Nucleus accumbens (tissue), 56 donors: ENCODE measurements at places on chromosomes 4 and X.

- DNase-seq = no peak
These were observed 196.8 kb upstream of the FSTL5 start for GRCh38 chr4:162360369-162361149.

GRCh38 chr4:93983140-93983539 lies 154.6 kb downstream of the ATOH1 start:
- DNase-seq = no peak

GRCh38 chr4:87679449-87680169 lies 29.5 kb downstream of the DMP1 start:
- DNase-seq = peak; percentile 61

GRCh38 chr4:168744021-168744420 lies 247.2 kb downstream of the PALLD start:
- no peak for DNase-seq

- DNase-seq = no peak
These were observed 586 bp downstream of the BCAP31 start for GRCh38 chrX:153723351-153724251.

GRCh38 chr4:3819210-3819919 lies 53.2 kb downstream of the ADRA2C start:
- no peak for DNase-seq

GRCh38 chr4:89247951-89248350 lies 59.6 kb downstream of the GPRIN3 start:
- no peak for DNase-seq

DNA sequence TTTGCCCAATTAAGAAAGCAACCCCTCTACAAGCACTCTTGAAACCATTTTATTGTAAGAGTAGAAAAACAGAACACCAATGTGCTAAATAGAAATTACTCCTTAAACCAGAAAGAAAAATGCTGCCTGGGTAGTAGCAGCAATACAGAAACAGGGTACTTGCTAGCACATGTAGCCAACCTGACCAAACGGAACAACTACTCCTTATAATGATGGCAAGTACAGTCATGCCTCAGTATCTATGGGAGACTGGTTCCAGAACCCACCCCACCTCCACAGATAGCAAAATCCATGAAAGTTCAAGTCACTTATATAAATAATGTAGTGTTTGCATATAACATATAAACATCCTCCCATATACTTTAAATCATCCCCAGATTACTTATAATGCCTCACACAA lies 168.8 kb downstream of the ATRX start:
- DNase-seq = no peak
